ENCODE measurements at places on chromosomes 3 and 15.

- no peak for DNase-seq
Measured at GRCh38 chr3:3087279-3087678, 22.9 kb downstream of the IL5RA start.

- no peak for DNase-seq
Measured at GRCh38 chr3:38039899-38040261, 872 bp downstream of the DLEC1 start.

GRCh38 chr3:168973897-168974296 lies 689.6 kb downstream of the MECOM start:
- DNase-seq, result no peak

DNA sequence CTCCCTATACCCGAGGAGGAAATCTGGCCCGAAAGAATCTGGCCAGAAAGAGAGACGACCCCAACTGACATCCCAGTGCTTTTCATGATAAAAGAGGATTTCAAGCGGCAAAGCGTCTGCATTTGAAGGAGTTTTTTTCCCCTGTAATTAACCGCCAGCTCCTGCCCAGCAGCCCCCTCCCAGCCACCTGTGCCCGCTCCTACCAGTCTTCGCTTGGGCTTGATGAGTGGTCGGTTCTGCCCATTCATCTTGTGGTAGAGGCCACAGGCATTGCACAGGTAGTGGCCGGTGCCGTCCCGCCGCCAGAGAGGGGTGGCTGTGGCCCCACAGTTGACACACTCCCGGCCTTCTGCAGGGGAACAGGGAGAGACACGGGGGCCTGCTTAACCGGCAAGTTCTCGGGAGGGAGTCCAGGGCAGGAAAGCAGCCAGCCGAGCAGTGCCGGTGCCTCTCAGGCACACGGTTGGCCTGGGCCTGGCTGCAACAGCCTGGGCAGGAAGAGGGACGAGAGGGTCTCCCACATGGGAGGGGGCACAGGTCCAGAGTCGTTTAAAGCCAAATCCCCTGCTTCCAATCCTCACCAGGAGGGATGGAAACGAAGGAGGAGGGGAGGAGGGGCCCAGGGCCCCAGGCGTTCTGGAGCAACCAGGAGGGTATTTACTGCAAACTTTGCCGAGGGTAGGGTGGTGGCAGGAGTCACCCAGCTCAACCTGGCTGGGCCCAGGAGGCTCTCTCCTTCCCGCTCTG lies 9.2 kb downstream of the GATA2 start:
- DNase-seq, result no peak

DNA sequence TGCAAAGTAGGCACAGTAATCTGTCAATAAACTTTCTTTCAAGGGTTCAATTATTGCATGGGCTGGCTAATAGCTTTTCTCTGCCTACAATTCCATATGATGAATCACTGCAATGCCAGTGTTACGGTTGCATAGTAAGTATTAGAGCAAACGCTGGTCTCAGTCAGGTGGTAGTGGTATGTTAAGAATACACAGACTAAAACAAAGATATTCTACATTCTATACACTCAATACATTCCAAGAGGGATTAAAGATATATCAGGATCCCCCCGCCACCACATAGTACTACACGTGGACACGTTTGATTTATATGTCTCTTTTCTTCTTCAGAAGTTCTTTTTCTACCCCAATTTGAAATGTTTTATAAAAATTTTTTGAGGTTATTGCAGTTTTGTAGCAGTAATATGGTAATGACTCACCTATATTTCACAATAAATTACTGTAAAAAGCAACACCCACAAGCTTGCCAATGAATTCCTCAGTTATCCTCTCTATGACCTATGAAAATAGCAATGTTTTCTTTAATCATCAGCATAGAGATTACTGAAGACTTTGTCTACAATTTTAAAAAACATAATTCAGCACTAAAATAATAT lies 68.2 kb downstream of the CD200R1L start:
- peak; percentile 59 for DNase-seq

DNA sequence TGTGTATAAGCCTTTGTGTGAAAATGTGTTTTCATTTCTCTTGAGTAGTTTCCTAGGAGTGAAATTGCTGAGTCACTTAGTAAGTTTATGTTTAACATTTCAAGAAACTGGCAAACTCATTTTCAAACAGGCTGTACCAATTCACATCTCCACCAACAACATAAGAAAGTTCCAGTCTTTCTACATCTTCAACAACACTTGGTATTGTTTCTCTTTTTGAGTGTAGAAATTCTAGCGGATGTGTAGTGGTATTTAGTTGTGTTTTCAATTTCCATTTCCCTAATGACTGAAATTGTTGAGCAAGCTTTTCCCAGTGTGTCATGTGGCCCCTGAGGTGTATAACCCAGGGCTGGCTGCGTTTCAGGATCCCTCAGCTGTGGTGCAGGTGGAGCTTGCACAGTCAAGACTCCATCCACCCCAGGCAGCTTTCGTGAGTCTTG lies 258.5 kb downstream of the PDCD6IP start:
- no peak for DNase-seq

GRCh38 chr3:150975992-150976368 lies 3.5 kb upstream of the CLRN1 start:
- DNase-seq, result no peak

DNA sequence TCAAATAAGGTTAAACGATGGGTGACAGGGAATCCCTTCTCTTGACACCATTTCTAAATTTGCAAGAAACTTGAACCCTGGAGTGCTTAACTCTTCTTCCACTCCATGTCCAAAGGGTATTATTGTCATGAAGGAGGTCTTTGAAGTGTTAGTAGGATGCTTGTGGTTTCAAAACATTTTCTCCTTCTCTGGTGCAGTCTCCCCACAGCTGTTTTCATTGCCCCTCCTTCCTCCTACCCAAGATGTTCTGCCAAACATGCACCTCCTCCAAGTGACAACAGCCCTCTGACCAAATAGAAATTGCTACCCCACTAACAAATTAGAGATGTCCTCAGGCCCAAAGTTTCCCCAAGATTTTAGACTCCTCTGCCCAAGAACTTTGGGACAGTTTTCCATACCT lies 151.4 kb downstream of the POLR2M start:
- no peak for DNase-seq

GRCh38 chr15:92578096-92578835 lies 77.3 kb downstream of the FAM174B start:
- no peak for DNase-seq

DNA sequence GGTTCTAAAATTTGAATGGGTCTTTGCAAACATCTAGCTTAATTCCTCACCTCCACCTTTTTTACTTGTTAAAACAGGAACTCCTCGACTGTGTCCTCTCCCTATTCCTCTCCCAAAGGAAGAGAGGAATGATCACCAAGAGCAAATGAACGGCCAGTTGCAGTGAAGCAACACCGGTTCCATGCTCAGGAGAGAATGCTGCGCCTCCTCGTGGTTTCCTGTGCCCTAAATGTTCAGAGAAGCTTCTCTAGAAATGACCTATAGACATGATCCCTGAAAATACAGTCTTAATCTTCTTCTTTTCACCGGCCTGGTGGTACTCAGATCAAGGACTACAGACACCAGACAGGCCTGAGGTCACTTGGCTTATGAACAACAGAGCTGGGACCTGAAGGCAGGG lies 65.1 kb upstream of the GUCA1C start:
- no peak for DNase-seq

- peak; percentile 49 for DNase-seq
Measured at GRCh38 chr3:172673210-172673679, 37.6 kb downstream of the NCEH1 start.

GRCh38 chr3:32420126-32421038 lies 28.7 kb downstream of the CMTM7 start:
- peak; percentile 87 for DNase-seq

DNA sequence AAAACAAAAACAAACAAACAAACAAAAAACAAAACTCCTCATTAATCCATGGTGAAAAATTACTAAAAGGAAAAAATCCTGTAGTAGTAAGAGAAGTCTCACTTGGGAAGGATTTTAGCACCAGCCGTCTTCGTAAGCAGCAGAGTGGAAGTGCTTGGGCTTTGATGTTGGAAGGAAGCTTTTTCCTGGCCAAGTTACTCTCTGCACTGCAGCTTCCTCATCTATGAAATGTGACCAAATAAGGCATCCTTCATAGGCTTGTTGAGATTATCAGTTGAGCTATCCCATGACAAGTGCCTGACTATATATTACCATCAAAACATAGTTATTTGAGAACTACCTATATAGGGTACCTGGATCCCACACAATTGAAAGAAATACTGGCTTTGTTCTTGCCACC lies 436.4 kb upstream of the ONECUT1 start:
- DNase-seq, result no peak

GRCh38 chr3:186137051-186137685 lies 28.3 kb upstream of the ETV5 start:
- DNase-seq, result no peak

DNA sequence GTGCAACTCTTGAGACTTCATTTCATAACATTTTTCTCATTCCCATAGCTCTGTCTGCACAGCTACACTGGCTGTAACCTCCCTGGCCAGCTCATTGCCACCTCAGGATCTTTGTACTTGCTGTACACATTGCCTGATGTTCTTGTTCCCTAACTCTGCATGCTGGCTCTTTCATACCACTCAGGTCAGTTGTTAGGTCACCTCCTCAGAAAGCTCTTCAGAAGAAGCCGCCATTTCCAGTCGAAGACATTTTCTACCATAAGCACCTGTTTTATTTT lies 176.2 kb downstream of the AKAP13 start:
- DNase-seq, result no peak

DNA sequence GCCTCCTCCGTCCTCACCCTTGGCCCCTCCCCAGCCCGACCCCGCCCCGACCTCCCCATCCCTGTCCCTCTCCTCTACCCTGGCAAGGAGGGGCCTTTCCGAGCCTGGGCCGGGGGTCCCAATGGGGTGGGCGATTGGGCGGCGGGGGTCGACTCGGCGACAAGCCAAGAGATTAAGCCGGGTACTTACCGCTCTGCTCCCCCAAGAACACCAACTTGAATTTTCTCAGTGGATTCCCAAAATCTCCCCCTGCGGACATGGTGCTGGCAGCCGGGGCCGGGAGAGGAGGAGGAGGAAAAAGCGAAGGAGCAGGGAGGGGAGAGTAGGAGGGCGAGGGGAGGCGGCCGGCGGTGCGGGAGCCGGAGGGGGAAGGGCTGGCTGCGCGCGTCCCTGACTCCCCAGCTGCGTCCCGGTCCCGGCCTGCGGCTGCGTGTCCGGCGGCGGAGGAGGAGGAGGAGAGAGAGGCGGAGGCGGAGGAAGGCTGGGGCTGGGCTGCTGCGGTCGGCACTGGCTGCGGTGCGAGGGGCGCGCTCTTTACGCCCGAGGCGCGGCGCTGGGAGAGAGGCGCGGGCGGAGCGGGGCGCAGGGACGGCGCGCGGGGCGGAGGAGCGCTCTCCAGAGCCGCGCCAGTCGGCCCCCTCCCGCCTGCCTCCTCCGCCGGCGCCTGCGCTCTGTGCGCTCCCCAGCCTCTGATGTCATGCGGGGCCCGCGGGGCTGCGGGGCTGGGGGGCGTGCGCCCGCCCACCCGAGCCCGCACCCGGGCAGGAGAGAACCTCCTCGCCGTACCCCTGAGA lies at the start of gene RAB6B:
RAB6B (minus strand) TSS at position 675 of the 794 bp plus-strand sequence; CDS start at position 259, 416 bp downstream.
- peak; percentile 43 for DNase-seq

DNA sequence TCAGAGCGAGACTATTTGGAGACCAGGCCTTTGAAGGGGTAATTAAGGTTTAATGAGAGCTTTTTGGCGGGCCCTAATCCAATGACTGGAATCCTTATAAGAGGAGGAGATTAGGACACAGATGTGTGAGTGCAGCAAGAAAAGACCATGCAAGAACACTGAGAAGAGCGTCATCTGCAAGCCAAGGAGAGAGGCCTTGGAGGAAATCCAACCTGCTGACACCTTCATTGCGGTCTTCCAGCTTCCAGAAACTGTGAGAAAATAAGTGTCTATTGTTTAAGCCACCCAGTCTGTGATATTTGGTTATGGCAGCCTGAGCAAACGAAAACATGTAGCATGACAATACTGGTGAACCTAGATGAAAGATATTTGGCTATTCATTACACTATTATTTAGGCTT lies 23.0 kb upstream of the MUSTN1 start:
- DNase-seq, result no peak

DNA sequence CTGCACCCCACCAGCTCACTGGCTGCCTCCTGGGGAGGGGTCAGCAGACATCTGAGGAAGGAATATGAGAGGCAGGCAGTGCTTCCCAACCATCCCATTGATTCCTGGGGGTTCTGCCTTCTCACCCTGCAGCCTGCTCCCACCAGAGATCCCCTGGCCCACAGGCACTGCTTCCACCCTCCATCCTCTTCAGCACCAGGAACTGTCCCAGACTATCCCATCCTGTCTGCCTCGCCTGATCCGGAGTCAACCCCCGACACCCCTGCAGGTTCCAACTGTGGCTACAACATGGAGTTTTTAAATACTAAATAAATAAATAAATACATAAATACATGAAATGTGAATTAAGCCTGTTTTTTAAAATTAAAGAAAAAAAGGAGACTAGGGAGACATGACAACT lies 43.6 kb downstream of the CACNA2D2 start:
- no peak for DNase-seq

GRCh38 chr3:19815805-19816204 lies 118.2 kb downstream of the EFHB start:
- no peak for DNase-seq

DNA sequence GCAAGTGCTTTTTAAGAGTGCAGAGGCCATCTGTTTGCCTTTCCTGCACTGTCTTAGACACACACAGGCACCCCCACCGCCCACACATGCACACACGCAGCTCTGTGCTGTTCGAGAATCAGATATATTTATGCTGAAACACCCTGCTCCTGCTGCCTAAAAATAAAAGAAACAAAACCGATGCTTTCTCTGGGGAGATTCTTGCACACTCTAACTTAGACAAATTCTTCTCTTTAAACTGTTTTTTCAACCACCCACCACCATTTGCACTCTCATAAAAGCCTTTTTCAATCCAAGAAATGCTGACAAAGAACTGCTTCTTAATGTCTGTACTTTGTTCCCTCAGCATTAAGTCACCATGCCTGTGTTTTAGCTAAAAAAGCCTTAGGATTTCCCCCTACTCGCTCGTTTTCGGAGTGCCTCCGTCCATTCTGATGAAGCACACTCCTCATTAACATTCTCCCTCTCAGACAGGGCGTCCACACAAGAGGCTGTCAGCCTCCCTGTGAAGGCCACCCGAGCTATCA lies 26.2 kb downstream of the SLC12A8 start:
- DNase-seq, result no peak

DNA sequence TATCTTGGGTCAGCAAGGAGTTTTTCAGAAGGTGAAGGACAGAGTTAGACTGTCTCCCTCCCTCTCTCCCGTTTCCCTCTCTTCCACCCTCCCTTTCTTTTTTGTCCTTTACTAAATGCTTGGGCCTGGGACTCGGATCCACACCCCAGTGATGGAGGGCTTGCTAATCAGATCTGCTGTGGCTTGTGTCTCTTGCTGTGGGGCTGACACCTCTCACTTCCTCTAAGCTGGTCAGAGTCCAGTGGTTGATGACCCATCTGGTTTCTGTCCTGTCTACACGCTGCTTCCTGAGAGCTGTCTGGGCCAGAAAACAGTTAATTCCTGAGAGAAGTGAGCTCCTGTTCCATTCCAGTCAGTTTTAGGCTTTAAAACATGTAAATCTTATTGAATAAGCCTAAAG lies 849 bp downstream of the TRAK1 start:
- no peak for DNase-seq

DNA sequence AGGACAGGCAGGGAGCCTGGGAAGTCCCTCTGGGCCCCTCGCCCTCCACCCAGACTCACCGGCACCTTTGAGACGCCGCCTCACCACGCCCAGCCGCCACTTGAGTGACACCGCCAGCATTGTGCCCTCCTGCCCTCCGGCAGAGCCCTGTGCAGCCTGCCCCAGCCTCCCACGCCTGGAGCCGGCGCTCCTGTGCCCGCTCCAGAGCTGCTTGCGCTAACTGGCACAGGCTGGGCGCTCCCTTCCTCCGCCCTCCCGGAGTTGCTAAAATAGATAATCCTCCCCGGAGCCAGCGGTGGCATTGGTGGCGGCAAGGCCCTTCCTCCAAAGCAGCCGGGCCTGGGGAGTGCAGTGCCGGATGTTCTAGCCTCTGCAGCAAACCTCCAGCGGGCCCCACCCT lies 15.7 kb upstream of the GRIP2 start:
- no peak for DNase-seq

Measured in RWPE1 (cell line).